ENCODE measurements at places on chromosomes 2 and 18.

- DNase-seq = no peak
Measured at GRCh38 chr2:53268086-53268485, 499.5 kb upstream of the CHAC2 start.

DNA sequence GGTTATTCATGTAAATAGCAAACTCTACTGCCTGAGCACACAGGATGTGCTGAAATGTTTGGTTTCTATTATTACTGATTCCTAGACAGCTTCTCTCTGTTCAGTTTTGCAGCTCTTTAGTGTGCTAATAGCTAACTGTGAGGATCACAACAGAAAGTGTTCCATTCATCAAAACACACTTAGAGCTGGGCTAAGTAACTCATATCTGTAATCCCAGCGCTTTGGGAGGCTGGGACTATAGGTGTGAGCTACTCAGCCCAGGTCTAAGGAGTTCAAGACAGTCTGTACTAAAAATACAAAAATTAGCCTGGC is 63.2 kb downstream of the MOGAT1 start:
- DNase-seq = no peak

GRCh38 chr2:154489266-154489858 is 209.1 kb upstream of the KCNJ3 start:
- DNase-seq = no peak

- DNase-seq = no peak
Measured at GRCh38 chr2:43792653-43793052, 18.8 kb downstream of the DYNC2LI1 start.

DNA sequence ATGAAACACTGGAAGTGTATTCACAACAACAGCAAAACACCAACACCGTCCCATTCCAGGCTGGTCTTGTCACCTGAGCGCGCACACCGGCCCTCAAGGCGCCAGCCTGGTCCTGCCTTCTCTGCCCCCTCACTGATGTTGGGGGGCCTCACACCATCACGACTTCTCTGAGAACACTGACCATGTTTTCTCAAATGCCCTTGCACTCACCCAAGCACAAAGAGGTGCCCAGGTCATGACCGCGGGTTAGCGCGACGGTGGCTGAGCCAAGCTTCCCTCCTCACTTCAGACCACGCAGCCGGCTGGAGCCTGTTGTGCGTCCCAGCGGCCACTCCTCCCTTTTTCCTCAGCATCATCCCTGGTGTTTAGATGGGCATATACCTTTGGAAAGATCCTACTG is 101.3 kb upstream of the SALL3 start:
- no peak for DNase-seq

DNA sequence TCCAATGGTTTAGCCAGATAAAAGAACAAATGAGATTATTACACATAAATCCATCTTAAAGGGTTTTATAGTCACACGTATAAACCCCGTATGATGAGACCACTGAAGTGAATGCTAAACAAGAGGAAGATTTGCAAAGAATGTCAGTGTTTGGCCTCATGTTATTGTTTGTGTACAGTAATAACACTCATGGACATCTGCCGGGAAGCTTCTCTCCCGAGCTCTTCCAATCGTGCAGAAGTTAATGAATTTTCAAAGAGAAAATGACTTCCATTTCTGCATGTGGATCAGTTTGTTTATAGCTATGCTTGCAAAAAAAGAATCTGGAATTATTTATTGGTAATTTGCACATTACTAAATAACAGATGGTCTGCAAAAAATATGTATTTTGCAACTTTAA is 88.5 kb upstream of the APCDD1 start:
- DNase-seq = no peak

Measured in CD4-positive, alpha-beta T cell treated with Interleukin-12 subunit alpha and Interleukin-12 subunit beta, for 1 hour (primary cell).